IPS-NIHi11 (cell line): ENCODE measurements at places on chromosomes 7 and 10.

DNA sequence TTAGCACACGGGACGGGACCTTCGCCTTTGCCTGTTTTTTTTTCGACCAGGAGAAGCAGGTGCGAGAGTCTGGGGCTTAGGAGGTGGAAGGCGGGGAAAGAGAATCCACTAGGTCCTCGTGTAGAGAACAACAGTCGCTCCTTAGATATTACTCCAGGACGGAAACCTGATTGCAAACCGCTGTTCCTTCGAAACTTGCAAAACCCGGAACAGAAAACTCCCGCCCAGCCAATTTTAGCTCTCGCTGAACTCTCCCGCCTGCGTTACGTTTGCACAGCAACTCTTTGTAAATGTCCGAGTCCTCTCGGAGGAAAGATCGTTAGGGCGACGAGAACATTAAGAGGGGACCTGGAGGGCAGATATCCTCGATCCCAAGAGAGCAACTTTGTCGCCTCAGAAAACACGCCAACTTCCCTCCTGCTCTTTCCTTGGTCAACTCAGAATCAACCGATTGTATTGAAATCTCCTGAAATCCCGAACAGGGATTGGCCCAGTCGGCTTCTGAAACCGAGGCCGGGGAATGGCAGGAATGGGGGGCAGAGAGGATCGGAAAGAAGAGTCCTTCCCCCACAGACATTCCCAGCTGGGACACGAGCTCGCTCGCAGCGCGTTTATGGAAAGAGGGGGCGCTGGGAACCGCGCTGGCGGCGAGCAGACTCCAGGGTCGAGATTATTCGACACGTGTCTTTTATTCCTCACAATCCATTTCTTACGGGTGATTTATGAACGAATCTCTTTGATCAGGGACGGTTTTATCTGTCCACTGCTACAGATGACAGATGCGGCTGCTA lies 9.9 kb downstream of the TWIST1 start:
- DNase-seq: no peak

DNA sequence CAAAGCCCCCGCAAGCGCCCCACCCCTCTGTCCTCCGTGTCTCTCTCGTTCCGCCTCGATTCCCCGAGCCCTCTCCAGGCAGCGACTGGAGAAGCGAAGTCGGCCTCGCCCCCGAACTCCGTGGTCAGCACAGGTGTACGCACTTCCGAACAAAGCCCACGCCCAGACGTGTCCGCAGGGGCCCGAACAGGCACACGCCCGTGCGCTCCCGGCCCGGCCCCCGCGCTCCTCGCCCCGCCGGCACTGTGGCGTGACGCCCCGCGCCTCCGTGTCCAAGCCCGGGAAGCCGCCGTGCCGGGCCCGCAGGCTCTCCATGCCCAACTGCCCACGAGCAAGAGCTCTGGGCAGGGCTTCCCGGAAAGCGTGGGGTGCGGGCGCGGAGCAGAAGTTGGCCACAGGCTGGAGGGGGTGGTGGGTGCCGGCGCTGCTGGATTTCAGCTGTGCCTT lies 662 bp downstream of the NRCAM start:
- DNase-seq: peak; percentile 21

DNA sequence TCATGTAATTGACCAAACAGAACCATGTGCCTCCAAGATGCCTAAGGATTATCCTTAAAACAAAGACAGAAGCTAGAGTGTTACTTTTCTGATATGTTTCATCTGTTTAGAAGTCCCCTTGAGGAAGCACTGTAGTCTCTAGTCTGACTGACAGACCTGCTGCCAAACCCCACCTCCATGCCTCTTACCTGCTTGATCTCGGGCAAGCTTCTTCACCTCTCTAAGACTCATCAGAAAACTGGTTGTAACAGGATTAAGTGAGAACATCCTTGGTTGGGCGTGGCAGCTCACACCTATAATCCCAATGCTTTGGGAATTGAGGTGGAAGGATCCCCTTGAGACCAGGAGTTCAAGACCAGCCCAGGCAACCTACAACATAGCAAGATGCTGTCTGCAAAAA lies 42.2 kb upstream of the OTUD1 start:
- DNase-seq: no peak

DNA sequence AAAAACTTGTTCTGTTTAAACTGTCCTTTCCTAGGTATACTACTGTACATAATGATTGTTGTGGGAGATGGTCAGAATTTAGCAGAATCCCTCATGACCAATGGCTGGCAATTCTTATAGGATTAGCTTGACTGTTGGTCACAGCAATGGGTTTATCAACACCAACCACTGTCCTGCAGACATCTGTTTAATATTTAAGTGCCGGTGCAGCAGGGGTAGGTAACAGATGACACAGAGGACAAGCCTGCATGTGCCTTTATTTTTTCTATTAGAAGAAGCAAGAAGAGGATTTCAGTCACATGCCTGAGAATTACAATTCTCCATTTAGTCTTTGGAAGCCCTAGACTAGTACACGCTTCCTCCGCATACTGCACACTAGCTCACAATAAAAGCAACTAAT lies 48.4 kb downstream of the CCDC6 start:
- no peak for DNase-seq

- DNase-seq: no peak
These were observed 43.7 kb downstream of the OSBPL3 start for GRCh38 chr7:24936121-24936824.

- no peak for DNase-seq
These were observed 67.6 kb upstream of the CAV2 start for GRCh38 chr7:116431787-116432526.
